ENCODE measurements at places on chromosomes 5 and 9.

GRCh38 chr5:43294226-43294625 lies 19.0 kb downstream of the HMGCS1 start:
- no peak for DNase-seq

GRCh38 chr9:114721491-114722079 lies 39.6 kb upstream of the TEX48 start:
- no peak for DNase-seq

- DNase-seq = no peak
Observed at GRCh38 chr5:84961903-84962302, 577.2 kb upstream of the EDIL3 start.

- no peak for DNase-seq
Observed at GRCh38 chr5:172705576-172706084, 64.6 kb downstream of the NEURL1B start.

DNA sequence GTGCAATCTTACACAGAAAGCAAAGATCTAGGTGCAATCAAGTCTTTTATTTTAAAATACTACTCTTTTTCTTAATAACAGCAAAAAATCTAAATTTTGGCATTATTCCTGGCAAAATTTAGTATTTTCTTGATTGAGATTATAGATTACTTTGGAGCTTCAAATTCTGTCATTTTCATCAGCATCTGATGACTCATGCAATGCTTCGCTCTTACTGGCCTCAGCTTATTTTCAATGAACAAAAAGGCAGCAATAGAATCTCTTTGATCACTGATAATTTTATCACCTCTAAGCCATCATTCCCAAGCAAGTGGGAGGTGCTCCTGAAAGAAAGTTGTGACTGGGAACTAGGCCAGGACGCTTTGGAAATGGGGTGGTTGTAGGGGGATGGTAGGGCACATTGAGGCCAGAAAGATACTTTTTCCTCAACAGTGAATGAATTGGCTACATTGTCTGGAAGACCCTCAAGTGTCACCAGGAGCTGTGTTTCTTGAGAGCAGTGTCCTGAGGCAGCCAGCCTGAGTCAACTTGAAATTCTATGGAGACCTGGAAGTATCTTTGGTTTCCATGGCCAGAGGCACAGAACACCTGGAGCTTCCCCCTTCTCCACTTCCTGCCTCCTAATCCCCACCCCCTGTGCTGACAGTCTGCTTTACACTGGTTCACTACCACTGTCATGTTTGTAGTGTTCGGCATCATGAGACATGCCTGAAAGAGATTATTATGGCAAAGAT lies 46.9 kb upstream of the APC start:
- no peak for DNase-seq

DNA sequence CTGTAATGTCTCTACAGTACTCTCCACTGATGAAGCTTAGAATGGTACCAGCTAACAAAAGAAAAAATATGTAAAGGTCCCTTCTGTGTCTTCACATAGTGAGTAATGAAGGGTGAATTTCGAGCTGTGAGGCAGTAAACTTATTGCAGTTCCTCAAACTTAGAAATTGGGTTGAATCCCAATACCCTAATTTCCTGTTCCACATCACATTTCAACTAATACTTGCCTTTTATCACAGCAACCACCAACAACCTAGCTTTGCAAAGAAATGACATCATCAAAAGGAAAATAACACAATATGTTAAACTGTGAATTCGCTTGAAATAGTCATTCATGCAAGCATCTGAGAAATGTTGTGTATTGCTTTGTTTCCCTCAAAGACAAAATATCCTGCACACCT lies 9.4 kb upstream of the TNFAIP8 start:
- DNase-seq = no peak

- DNase-seq = no peak
Observed at GRCh38 chr9:136543830-136544547, 1.9 kb downstream of the NOTCH1 start.

DNA sequence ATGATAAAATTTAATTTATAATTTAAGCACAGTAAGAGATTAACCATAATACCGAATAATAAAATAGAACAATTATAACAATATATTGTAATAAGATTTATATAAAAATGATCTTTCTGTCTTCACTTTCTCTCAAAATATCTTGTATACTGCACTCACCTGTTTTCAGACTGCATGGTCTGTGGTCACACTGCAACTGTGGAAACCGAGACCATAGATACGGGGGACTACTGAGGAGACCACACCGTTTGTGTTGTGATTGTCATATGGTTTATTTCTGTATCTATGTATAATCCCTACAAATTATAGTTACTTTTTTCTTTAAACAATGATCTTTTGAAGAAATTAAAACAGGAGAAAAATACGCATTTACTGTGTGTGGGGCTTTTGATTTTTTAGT lies 78.8 kb upstream of the TNFAIP8 start:
- DNase-seq = no peak

- DNase-seq = no peak
Observed at GRCh38 chr5:73499187-73499586, 945 bp downstream of the BTF3 start.

- DNase-seq = no peak
Observed at GRCh38 chr9:98236901-98237487, 18.5 kb downstream of the TBC1D2 start.

GRCh38 chr5:92992073-92992472 lies 588.9 kb downstream of the NR2F1-AS1 start:
- DNase-seq = no peak

DNA sequence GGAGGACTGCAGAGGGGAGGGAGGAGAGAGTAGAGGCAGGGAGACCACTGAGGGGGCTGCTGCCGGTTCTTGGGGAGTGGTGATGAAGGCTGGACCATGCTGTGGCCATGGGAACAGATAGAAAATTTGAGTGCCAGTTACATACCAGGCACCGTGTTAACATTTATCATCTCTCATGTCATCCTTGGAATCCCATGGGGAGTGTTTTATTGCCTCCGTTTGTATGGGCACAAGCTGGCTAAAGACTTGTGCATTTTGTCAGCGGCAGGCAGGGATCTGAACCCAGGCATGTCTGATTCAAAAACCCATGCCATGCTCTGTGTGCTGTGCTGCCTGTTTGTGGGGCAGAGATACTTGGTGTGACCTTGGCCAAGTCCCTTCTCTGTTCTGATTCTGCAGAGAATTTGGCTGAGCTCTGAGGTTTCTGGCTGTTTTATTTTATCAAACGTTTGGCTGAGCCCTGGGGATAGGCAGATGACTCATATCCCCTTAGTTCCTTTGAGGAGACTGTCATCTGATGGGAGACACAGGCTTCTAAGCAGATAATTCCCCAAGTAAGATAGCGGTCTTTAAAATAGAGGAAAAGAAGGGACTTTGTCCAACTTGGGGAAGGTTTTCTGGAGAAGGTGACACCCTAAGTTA lies 22.2 kb downstream of the COL27A1 start:
- DNase-seq = no peak

- no peak for DNase-seq
Observed at GRCh38 chr5:140986117-140986521, 19.8 kb downstream of the PCDHAC2 start.

DNA sequence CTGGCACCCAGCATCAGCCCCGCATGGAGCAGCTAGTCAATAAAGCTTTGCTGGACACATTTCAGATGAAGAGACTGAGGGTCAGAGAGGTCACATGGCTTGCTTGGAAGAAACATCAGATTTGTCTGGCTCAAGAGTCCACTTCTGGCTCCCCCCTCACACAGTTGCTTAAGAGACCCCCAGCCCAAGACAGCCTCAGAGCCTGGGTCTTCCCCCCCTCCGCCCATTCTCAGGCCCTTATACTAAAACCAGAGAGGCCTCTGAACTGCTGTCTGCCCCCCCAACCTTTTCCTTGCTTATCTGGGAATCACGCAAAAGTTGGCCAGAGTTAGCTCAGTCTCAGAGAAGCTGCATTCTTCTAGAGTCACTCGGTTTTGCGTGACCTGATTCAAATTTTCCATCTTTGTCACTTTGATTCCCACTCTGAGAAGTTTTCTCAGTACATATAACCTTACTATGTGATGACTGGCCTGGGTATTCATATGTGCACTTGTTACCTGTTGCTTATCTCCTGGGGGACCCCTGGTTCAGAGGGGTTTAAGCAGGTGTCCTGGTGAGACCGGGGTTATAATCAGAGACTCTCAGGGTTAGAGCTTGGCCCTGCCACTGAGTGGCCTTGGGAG lies 145.4 kb upstream of the IER5L start:
- no peak for DNase-seq

- DNase-seq = no peak
Observed at GRCh38 chr5:150461231-150461630, 11.7 kb upstream of the RPS14 start.

DNA sequence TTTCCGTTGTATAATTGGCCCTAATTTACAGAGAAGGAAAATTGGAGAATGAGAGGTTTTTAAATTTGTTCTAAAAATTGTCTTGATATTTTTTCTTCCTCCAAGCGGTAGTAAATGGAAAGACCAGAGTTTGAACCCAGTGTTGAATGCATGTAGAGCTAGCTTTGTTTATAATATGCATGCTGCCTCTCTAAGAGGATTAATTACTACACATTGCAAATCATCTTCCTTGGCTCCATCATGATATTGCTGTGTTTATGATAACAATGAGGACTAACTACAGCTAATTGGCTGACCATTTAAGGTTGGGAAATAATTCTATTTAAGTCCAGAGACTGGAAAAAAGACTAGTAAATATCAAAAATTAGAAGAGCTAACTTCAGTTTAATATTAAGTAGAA lies 338.5 kb downstream of the PLK2 start:
- DNase-seq = no peak

- no peak for DNase-seq
Observed at GRCh38 chr5:33772380-33772897, 119.4 kb downstream of the ADAMTS12 start.

Data from NCI-H2029 treated with DMSO at 0.1 percent for 48 hours (cell line).